ACHN (cell line): ENCODE measurements at places on chromosomes 2 and 18.

- DNase-seq = no peak
Measured at GRCh38 chr18:68449292-68449691, 265.6 kb downstream of the TMX3 start.

- no peak for DNase-seq
Measured at GRCh38 chr2:26725521-26725820, 32.9 kb downstream of the KCNK3 start.

DNA sequence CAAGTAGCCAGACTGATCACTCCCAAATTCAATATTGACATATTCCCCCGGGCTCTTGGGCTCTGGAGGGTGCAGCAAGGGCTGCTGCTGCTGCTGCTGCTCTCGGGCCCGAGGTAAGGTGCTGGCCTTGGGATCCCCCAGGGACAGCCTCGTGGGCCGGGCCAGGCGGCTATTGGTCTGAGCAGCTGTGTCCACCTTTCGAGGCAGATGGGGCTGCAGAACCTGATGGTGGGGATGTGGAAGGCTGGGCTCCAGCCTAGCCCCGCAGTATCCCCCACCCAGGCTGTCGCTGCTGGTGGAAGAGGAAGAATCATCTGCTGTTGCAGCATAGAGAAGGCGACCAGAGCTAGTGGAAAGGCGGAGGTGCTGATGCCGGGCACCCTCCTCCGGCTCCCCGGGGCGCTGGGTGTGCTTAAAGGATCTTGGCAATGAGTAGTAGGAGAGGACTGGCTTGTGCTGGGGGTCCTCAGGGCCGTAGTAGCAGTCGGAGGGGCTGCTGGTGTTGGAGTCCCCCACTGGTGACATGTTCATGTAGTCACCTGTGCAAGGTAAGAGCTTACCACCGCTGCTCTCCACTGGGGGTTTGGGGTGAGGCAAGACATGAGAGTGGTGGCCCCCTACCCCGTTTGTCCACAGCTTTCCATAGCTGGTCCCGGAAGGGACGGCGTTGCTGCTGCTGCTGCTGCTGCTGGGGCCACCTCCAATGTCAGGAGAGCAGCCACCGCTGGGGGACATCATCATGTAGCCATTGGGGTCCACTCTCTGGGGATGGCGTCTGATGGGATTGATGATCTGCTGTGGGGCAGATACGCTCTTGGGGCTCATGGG, 3.4 kb downstream of the IRS1 start:
- no peak for DNase-seq

DNA sequence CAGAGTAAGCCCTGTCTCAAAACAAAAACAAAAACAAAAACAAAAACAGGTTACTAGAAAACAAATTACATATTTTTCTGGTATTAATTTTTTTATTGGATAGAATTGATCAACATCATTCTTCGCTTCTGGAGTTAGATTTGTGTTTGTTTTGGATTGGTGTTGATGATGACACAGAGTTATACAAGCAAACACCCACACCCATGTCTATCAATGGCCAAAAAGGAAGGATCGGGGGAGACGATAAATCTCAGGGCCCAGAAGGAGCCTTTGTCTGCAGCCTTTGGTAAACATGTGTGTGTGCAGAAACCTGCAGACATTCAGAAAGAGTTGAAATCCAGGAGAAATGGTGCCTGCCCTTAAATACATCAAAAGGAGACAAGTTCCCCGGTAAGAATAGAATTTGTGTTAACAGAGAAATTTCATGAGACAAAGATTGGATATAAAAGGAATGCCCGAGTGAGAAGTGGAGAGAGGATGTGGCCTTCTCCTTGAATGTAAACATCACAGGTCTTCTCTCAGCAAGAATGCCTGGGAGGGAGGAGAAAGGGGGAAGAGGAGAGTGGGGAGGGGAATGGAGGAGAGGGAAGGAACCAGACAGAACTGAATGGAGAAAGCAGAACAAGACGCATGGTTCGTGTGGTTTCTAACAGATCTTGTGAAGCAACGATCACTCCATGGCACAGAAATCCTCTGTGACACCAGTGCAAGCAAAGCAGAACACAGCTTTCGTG, 40.4 kb upstream of the TMEM178A start:
- no peak for DNase-seq

GRCh38 chr2:160075171-160075570, 12.8 kb upstream of the PLA2R1 start:
- DNase-seq = no peak

DNA sequence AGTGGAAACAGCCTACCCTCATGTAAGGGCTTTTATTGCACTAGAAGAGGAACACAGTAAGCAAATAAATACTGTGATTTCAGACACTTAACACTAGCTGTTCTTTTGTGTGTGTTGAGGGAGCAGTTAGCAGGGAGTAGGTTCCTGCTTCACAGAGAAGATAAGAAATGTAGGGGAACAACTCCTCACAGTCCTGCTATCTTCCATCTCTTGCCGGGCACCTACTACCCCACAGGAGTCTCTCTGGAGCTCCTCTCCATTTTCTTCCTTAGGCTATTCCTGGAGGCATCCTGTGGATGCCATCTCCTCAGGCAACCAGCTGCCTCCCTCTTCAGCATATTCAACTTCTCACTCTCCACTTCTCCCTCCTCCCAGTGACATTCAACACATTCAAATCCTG, 145.0 kb downstream of the SRBD1 start:
- DNase-seq = no peak

GRCh38 chr2:96344011-96344410, 8.4 kb downstream of the NCAPH start:
- no peak for DNase-seq

DNA sequence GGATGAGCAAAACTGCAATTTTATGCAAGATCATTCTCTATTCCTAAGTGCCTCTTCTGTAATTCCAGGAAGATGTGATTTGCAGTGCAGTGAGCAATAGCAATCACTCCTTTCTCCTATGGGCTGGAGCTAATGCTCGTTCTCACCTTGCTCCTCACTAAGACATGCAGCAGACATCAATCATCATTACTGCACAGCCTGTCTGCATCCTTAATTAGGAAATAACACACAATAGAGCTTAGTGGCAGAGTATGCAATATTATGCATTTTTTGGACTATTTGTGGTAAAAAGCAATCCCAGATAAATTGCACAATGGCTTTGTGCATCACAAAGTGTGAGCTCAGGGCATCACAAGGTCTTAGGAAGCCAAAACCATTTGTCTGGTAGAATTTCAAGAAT, 32.6 kb upstream of the RAPH1 start:
- DNase-seq = no peak

GRCh38 chr2:185919155-185919554, 180.6 kb downstream of the FSIP2 start:
- no peak for DNase-seq

DNA sequence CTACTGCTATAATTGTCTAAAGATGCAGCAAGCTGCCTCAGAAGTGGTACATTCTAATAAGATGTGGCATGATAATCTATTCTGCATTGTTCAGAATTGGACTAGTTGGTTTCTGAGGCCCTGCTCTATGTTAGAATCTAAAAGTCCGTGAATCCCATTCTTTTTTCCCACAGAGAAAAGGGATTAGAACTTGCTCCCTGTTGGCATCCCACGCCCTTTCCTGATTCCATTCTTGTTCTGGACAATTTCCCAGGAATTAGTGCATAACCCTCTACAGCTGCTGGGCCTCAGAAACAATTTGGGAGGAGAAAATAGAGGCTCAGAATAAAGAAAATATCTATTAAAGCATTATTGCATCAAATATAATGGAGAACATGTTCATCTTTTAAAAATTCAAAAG, 282.7 kb downstream of the NRXN1 start:
- no peak for DNase-seq

DNA sequence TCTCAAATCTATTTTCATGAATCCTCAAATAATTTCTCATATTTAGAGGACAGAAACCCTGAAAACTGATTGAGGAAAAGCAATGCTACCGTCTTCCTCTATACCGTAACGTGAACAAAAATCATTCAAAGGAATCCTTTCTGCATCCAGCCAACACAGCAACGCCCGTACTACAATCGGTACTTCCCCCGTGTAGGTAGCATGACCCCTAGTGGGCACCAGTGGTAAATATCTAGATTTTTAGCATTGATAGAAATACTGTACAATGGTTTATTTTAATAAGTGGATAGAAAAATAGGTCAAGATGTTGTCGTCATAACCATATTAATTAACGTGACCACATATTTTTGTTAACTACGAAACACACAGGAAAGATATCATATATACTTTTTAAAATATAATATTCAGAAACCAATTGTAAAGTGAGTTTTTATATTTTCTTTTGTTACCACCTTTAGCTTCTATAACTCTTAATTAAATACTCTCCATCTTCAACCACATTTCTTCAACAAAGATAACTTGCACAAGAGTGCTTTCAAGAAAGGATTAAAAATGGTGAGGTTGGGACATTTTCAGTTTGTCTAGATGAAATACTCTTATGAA, 194.1 kb downstream of the SS18 start:
- DNase-seq = peak; percentile 39

DNA sequence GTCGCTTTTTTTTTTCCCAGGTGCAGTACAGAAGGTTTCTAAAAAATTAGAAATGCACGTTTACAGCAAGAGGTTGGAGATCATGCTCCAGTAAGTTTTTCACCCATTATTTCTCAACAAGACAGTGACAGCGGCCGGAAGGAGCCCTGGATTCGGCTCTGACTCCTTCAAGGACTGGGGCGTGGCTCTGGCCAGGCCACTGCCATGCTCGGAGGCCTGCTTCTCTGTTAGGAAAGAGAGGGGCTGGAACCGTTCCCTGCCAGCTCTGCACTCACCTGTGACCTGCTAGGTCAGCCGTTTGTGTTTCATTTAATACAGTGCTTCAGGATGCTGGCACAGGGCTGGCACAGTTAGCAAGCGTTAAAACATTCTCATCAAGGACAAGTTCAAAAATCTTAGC, 6.7 kb upstream of the IAH1 start:
- no peak for DNase-seq

- DNase-seq = no peak
Measured at GRCh38 chr2:171939743-171940071, 17.4 kb downstream of the HAT1 start.

DNA sequence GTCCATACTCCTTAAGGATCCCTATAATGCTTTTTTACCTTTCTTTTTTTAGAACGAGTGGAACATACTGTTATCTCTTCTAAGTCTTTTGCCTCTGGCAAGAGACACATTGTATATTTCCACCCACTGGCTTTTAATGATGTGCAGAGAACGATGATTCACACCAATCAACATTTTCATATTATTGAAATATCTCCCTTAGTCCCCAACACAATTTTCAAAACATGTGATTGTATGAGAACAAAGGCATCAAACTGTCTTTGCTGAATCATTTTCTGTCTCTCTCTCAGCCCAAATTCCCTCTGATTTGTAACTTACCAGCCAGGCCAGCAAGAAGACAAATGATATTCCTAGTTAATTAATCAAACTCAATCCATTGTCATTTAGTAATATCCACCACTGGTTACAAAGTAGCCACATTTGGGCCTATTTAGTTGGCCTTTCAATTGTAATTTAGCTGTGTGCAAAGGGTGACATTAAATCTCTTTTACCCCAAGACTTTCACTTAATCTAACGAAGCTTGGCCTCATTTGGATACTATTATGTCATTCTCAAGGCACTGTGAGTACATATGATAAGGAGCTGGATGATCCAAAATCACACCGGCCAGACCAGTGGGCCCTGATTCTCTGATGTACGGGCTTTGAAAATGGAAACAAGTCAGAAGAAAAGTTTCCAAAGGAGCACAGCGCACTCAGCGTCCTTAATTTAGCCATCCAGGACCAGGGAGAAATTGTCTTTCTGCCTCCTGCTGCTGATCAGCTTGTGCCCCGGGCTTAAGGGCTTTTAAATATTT, 185.1 kb downstream of the SCG2 start:
- no peak for DNase-seq

- no peak for DNase-seq
Measured at GRCh38 chr2:234885118-234885517, 66.7 kb upstream of the SH3BP4 start.

- DNase-seq = no peak
Measured at GRCh38 chr2:11889854-11890253, 143.4 kb downstream of the LPIN1 start.

- DNase-seq = no peak
Measured at GRCh38 chr2:218047536-218048225, 21.4 kb upstream of the RUFY4 start.

- no peak for DNase-seq
Measured at GRCh38 chr2:148721520-148721931, 77.0 kb downstream of the EPC2 start.

GRCh38 chr18:31146809-31147208, 15.8 kb downstream of the DSC1 start:
- DNase-seq = no peak

DNA sequence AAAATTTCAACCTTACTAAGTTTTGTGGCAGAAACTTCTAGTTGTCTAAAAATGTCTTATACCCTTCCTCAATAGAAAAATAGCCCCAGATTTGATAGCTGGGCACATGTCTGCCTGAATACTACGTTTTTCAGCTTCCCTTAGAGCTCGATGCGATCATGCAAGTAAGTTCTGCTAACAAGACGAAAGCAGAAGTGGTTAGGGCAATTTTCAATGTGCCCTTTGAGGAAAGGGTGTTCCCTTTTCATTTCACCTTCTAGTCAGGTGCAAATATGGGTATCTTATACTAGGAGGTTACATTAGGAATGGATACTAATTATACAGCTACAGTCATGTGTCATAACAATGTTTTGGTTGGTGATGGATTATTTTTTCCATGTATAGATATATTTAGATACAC, 1572.1 kb upstream of the LRRTM1 start:
- DNase-seq = no peak

GRCh38 chr18:10386956-10387355, 67.5 kb upstream of the APCDD1 start:
- no peak for DNase-seq

DNA sequence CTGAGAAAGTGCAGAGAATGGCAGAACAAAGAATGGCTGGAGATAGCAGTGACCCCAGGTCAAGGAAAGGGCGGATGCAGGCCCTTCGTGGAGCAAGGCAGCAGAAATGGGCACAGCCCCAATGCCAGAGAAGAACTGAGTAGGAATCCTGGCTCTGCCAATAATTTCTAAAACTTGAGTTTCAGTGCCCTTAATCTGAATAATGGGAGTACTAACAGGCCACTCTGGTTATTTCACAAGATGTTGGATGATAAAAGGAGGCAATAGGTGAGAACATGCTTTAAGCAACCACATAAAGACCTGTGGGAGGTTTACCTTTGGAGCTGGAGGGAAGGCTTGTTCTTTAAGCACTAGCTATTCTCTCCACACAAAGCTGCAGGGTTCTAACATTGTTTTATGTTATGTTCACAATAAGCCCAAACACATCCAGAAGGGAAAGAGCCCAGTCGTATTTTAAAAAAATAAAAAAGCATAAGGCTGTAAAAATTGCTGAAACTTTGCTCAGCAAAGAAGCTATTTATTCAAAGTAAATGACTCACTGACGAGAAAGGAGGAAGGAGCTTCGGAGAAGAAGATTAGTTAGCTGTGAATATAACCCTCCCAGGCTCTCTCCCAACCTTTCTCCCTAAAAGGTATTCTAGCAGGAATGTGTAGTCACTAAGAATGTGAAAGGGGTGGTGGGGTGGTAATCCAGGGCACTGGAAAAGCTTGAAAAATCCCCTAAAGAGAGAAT, 470.2 kb downstream of the TXNL1 start:
- no peak for DNase-seq

GRCh38 chr2:174335254-174335987, 667 bp downstream of the SP9 start:
- DNase-seq = no peak
